ENCODE measurements at places on chromosomes 12 and 14.

GRCh38 chr12:51374361-51374760, 16.8 kb downstream of the GALNT6 start:
- DNase-seq: no peak

DNA sequence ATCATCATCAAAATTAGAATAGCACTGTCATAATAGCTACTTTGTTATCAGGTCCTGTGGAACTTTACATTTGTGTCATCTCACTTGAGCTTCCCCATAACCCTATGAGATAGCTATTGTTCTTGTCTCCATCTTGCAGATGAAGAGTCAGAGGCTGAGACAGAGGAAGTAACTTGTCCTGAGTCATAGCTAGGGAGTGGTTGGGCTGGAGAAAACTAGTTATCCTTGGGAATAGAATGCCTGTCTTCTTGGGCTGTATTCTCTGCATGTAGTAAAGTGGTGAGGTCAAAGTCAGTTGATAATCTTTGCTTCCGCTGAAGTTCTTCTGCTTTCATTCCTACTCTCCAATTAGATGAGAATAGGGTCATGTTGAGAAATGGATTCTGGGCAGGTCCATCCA, 117.0 kb downstream of the SMOC1 start:
- no peak for DNase-seq

GRCh38 chr12:112962561-112962960, 15.8 kb upstream of the OAS2 start:
- DNase-seq: no peak

- no peak for DNase-seq
These were observed 190.0 kb upstream of the BMP4 start for GRCh38 chr14:54146601-54147000.

- DNase-seq: no peak
These were observed 125.0 kb downstream of the RAD51B start for GRCh38 chr14:67944605-67945004.

DNA sequence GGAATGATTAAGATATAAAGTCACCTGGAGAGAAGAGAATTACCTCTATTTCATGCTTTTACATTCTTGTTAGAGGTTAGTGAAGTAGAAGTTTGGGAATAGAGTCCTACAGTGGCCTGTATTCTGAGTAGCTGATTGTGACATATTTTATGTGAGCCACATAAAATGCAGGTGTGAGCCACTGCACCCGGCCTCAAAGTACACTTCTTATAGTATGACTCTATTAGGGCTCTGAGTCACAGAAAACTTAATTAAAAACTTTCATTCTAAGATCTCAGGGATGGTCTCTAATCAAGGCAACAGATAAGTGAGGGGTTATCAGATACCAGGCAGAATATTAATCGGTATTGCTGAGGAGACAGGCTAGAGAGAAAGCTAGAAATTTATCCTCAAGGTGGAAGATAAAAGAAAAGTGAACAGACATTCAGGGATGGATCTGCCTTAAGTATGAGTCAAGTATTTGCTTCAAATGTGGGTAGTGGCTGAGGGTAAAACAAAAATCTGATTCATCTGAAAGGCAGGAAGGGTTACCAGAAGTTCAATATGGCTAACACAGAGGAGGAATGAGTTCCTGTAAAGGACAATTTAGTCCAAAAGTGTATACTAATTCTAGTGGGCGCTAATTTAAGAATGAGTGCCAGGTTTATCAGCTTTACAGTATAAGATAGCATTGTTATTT, 5.5 kb upstream of the G2E3 start:
- DNase-seq: no peak

DNA sequence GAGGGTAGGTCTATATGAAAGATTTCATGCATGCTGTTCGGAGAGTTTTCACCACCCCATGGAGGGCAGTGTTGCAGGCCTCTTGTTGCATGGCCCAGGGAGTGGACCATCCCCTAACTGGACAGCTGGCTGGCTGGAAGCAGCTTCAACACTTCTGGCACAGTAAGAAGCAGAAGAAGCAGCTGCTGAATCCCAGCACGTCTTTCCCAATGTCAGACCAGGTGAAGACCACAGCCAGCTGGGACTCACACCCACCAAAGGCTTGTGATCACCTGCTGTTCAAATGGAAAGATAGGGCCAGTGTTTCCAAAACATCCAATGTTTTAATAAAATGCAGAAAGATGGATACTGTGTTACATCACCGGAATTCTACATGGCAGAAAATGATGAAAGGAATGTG, 1423.6 kb downstream of the AACS start:
- no peak for DNase-seq

DNA sequence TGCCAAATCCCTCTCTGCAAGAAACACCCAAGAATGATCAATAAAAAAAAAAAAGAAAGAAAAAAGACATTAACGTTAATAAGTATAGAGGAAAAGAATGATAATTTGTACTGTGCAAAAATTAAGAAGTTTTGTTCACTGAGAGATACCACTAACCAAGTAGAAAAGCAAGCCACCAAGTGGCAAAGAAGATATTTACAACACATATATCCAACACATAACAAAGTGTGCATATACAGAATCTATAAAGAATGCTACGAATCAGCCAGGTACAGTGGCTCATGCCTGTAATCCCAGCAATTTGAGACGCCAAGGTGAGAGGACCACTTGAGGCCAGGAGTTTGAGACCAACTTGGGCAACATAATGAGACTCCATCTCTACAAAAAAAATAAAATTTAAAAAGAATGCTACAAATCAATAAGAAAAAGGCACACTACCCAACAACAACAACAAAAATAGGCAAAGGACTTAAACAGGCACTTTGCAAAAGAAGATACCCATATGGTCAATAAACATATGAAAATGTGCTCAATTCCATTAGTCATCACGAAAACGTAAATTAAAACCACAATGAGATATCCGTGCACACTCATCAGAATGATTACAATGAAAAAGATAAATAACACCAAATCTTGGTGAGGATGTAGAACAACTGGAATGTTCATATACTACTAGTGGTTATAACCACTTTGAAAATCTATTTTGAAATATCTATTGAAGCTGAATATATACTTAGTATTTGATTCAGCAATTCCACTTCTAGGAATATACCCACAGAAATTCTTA, 19.8 kb downstream of the GALNT4 start:
- no peak for DNase-seq

DNA sequence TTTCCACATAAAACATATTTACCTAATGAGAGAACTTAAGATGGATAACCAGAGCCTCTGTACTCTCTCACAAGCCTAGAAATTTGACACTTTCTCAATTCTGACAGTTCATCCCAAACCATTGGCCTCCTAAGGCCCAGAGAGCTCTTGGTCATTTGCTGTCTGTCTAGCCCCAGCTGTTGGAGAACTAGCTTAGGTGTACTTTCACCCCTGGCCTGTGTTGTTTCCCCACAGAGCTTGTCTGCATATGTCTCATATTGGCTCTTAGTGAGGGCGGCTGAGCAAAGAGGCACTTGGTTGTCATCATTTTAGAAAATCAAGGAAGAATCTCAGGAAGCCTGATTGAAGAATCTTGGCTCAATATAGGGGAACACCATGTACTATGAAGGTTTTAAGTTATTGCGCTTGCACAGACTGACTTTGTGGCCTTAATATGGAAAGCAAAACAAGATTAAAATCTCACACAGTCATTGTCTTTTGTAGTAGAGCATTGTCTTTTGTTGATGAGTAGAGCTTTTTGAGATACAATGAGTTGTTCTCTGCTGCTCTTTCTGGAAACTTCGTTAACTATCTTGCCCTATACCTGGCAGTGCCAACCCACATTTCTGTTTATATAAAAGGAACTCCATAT, 324.6 kb downstream of the RAD51B start:
- no peak for DNase-seq

GRCh38 chr14:50658203-50658602, 9.9 kb downstream of the SAV1 start:
- no peak for DNase-seq

All from lower lobe of right lung (tissue), 2 donors.